SJSA1 (cell line): ENCODE measurements at places on chromosomes 2 and 18.

DNA sequence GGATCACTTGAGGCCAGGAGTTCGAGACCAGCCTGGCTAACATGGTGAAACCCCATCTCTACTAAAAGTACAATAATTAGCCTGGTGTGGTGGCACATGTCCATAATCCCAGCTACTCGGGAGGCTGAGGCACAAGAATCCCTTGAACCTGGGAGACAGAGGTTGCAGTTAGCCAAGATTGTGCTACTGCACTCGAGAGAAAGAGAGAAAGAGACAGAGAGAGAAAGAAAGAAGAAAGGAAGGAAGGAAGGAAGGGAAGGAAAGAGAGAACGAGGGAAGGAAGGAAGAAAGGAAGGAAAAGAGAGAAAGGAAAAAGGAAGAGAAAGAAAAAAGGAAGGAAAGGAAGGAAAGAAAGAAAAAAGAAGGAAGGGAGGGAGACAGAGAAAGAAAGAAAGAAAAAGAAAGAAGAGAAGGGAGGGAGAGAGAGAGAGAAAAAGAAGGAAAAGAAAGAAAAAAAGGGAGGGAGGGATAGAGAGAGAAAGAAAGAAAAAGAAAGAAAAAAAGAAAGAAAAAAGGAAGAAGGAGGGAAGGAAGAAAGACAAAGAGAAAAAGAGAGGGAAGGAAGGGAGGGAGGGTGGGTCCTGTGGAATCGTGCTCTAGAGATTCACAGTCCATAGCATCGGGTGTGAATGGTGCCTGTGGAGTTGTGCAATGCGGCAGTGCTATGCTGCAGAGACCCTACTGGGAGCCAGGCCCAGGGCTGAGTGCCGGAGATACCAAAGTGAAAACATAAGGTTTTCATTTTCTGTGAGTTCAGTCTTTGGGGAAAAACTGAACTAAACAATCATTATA is 4.6 kb upstream of the SDC1 start:
- no peak for DNase-seq

DNA sequence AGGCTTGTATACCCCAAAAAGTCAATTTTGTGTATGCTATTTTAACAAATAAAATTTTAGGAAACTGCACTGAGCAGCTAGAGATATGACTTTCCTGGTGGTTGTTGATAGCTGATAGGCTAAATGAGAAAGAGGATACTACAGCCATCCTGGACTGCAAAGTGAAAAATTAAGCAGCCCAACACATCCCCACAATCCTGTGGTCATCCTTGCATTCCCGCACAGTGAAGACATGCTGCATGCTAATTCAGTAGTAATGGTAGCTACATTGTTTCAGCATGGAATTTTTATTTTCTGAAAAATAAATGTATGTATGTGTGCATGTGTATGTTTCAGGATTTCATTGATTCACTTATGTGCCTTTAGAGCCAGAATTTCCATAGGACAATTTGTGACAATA is 124.2 kb upstream of the CCDC68 start:
- DNase-seq = no peak

DNA sequence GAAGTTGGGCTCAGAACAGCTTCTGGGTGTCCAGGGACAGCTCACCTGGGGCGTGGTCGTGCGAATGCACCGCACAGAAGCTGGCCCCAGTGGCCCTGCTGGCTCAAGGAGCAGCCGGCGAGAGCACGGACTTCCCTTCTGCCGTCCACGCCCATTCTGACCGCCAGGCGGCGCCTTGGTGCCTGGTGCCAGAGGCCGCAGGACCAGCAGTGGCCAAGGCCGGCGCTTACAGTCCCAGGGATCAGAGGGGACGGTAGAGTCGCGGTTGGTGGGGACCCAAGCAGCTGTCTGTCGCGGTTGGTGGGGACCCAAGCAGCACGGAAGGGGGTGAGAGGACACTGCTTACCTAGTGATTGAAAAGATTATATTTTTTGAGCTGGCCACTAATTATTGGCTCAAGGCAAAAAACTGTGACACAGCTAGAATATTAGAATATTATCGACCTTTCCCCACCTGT is 25.7 kb downstream of the NPPC start:
- DNase-seq = peak; percentile 79

DNA sequence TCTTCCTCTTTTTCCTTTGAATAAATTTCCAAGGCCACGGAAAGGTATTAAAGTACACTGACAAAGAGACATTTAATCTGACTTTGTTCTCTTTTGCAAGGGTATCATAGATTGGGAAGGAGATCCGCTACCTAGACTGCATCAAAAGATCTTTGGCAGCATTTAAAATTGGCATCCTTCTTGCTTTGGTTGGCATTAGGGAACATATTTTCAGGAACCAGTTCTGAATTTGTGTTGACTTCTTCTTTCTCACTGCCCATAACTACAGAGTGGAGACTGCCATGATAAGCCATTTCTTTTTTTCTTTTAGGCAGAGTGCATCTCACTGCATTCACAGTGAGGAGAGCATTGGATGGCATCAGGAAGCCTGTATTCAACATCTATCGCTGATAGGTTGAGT is 83.4 kb downstream of the DOCK10 start:
- DNase-seq = no peak

- DNase-seq = no peak
Measured at GRCh38 chr18:46320297-46320696, 216.1 kb downstream of the HAUS1 start.
